Thoracic aorta (tissue), 2 donors: ENCODE measurements at places on chromosomes 2 and 18. TPM values are rescaled to one million over a fixed set of nuclear protein-coding genes. Genes with fewer than 3 reads are reported as not detected.

GRCh38 chr2:148511883-148512282 lies 132.7 kb upstream of the EPC2 start:
- no peak overlapping the region for H3K4me3 ChIP-seq
- no peak overlapping the region for H3K27ac ChIP-seq
- H3K4me1 ChIP-seq: peaks cover 32% of the 10 kb centered on the region
- no peaks in the 10 kb centered on the region for H3K36me3 ChIP-seq
- H3K27me3 ChIP-seq: no peaks in the 10 kb centered on the region

GRCh38 chr2:196957881-196958525 lies 31.5 kb upstream of the PGAP1 start:
- no peaks in the 10 kb centered on the region for H3K36me3 ChIP-seq
- H3K4me3 ChIP-seq: no peak overlapping the region
- no peaks in the 10 kb centered on the region for H3K27me3 ChIP-seq
- H3K27ac ChIP-seq: no peak overlapping the region

DNA sequence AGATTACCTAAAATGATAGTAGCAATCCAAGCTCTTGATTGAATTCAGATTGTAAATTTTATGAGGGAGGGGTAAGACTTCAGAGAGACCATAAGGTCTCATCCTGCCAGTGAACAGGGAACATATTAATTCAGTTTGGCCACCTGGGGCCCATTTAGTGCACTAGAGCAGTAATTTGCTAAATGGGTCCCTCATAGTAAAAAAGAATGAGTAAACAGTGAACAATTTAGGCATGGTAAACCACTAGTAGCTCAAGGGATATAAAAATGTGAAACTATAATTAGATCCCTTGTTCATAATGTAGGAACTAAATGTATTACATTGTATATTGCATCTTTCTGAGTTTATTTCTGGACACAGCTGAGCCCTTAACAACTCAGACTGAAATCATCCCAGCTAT lies 4.9 kb upstream of the PHLPP1 start:
- no peak overlapping the region for H3K27ac ChIP-seq
- H3K36me3 ChIP-seq: no peaks in the 10 kb centered on the region
- peaks cover 5% of the 10 kb centered on the region for H3K4me1 ChIP-seq
- no peaks in the 10 kb centered on the region for H3K27me3 ChIP-seq
- H3K4me3 ChIP-seq: no peak overlapping the region

DNA sequence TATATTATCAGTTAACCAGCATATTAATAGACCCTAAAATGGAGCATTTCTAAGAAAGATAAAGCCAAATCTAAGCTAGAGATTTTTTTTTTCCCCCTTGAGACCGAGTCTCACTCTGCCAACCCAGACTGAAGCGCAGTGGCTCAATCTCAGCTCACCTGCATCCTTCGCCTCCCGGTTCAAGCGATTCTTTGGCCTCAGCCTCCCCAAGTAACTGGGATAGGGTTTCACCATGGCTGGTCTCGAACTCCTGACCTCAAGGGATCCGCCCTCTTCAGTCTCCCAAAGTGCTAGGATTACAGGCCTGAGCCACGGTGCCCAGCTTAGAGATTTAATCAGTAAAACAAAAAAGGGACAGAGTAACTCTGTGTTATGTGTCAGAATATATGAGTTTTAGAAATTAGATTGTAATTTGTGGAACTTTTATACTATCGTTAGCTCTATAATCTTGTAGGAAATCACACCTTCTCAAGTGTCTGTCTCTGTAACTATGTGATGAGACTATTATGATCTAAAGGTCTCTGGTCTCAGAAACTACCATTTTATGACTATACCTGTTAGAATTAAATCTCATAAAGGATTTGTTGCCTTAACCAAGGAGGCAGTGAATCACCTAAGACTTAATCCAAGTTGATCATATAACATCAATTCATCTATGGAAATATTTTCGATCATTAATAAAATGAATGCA lies 34.0 kb downstream of the YWHAQ start:
- no peaks in the 10 kb centered on the region for H3K36me3 ChIP-seq
- DNase-seq: no peak
- H3K4me1 ChIP-seq: peaks cover 42% of the 10 kb centered on the region
- no peak overlapping the region for H3K4me3 ChIP-seq
- no peaks in the 10 kb centered on the region for H3K27me3 ChIP-seq
- H3K27ac ChIP-seq: no peak overlapping the region

The MEP1B gene
- not detected for total RNA-seq

DNA sequence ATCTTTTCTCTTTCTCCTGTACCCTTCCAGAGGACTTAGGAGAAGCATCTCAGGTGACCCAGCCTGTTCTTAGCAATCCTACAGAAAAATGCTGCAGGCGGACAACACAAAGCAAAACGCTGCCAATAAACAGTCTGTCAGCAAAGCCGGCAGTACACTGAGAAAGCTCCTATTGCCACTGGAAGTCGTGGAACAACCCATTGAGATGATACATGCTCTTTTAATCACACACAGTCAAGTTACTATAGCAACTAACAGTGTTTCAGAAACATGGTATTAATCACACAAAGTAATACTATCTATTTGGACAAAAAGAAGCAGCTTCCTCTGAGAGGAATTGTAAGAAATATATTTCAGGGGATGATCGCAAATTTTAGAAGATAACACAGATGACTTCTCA lies 10.5 kb downstream of the CTLA4 start:
- DNase-seq: no peak
- H3K27me3 ChIP-seq: no peaks in the 10 kb centered on the region
- no peak overlapping the region for H3K27ac ChIP-seq
- H3K4me1 ChIP-seq: no peaks in the 10 kb centered on the region

DNA sequence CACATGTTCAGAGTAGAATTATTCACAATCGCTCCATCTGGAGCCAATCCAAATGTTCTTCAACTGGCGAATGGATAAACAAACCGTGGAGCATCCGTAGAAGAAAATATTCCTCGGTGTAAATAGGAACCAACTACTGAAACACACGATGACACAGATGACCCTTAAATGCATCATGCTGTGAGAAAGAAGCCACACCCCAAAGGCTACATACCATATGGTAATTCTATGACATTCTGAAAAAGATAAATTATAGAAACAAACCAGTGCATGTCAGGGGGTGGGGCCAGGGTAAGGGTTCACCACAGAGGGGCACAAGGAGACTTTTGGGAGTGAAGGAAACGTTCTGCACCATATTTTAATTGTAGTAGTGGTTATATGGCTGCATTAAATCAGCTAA lies 312.2 kb upstream of the SMIM21 start:
- no peak overlapping the region for H3K27ac ChIP-seq
- H3K27me3 ChIP-seq: no peaks in the 10 kb centered on the region
- H3K4me1 ChIP-seq: no peaks in the 10 kb centered on the region
- no peaks in the 10 kb centered on the region for H3K36me3 ChIP-seq
- DNase-seq: no peak

The HOXD10 gene
- total RNA-seq: not detected

The SLC40A1 gene
- 118 TPM for total RNA-seq

The KCNIP3 gene
- total RNA-seq: 22.1 TPM

The NDUFB3 gene
- total RNA-seq: 28.1 TPM

GRCh38 chr2:171389780-171390179 lies 44.0 kb downstream of the METTL8 start:
- no peaks in the 10 kb centered on the region for H3K36me3 ChIP-seq
- H3K27ac ChIP-seq: no peak overlapping the region

DNA sequence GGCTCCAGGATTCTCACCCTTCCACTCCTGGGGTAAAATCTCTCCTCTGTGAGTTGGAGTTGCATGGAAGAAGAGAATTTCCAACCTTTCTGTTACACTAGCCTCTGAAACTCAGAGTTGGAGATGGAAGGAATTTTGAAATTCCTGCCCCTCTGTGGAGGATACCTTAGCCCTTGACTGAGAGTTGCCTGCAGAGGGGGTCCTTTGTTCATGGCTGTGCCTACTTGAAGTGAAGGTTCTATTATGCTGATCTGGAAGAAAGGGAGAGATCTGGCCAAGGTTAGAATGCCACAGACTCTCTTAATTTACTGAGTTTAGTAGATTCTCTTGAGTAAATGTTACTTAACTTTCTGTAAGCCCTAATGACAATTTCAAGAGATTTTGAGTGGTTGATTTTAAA lies 626.6 kb upstream of the GYPC start:
- H3K4me1 ChIP-seq: no peaks in the 10 kb centered on the region
- no peak overlapping the region for H3K4me3 ChIP-seq
- no peak overlapping the region for H3K27ac ChIP-seq
- no peak for DNase-seq
- no peaks in the 10 kb centered on the region for H3K36me3 ChIP-seq
- no peaks in the 10 kb centered on the region for H3K27me3 ChIP-seq

GRCh38 chr18:45780568-45780967 lies 44.9 kb upstream of the SIGLEC15 start:
- no peak overlapping the region for H3K27ac ChIP-seq
- H3K4me1 ChIP-seq: no peaks in the 10 kb centered on the region
- no peaks in the 10 kb centered on the region for H3K36me3 ChIP-seq
- no peak for DNase-seq
- H3K27me3 ChIP-seq: no peaks in the 10 kb centered on the region
